ENCODE measurements at places on chromosomes 2 and 18.

DNA sequence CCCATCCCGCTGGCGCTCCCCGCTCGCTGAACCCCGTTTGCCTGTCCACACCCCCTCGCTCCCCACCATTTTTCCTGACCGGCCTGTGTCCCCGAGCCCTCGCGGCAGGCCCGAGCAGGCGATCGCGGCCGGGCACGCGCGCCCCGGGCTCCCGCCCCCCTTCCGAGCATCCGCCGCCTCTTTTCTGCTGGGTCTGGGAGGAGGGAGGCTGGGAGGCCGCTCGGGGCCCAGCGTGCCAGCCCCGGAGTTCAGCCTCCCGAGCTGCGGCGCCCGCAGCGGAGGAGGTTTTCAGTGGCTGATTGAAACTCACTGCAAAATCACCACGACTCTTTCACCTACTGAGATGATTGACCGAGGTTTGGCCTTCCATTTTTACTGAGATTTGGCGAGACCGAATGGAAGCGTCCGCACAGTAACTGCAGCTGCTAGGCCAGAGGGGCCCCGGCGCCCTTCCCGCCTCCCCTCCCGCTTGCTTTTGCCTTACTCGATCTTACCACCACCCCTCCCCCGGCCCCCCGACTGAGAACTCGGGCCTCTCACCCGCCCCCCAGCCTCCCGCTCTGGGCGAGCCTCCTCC, 4.8 kb downstream of the SOX11 start:
- no peak for DNase-seq

GRCh38 chr18:32712860-32713259, 60.0 kb downstream of the KLHL14 start:
- no peak for DNase-seq

DNA sequence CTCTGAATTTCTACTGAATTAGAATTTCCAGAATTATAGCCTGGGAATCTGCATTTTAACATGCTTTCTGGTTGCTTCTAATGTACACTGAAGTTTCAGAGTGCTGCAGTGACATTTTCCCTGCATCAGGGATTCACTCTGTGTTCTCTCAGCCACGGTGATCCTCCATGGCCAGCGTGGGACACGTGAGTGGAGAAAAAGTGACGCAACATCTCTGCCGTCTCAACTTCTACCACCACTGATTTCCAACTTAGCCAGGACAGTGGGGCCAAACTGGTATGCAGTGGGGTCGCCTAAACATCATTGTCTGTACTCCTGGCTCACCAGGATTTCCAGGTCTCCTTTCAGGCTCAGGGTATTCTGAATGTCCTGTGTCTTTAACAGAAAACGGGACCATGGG, 44.6 kb downstream of the LAMA3 start:
- no peak for DNase-seq

DNA sequence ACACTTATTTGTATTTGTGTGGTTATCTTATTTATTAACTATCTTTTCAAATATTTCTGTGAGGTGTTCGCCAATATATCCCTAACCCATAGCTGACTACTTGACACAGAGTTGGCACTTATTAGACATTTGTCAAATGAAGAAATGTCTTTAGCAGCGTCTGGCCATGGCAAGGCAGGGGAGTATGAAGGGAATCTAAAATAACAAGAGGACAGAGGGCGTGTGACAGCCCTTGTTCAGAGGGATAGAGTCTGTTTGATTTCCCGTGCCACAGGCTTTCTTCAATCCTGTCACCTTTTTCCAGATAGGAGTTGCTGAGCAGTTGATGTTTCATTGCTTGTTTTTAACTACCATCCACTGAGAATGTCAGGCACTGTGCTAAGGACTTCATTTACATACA, 53.6 kb upstream of the SLC39A10 start:
- no peak for DNase-seq

DNA sequence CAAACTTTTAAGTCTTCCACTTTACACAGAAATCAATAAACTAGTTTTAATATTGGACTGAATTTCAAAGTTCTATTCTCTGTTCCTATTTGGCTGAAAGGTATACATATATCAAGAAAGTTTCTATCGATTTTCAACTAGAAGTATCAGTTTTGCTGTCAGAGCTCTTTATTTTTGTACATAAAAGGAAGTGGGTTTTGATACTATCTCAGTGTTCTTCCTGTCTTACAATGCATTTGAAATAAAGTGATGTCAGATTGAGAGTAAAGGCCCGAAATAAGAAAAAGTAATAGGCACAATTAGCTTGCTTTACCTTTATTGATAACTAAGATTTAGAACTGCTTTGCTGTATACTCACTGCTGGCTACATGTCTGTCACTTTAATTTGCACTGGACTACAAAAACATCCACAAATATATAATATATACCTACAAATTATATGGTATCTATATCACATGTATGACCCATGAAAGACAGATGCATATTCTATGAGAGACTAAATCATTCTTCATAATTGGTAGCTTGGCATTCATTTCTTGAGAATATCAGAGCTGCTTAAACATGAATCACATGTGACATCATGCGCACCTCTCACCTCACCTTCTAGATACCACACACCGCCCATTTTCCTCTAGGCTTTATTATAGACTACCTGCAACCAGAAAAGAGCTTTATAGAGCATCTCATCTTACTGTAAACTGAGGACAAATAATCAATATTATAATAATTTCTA, 83.6 kb downstream of the ASXL2 start:
- DNase-seq, result no peak

- no peak for DNase-seq
Observed at GRCh38 chr2:105755895-105756294, 11.2 kb downstream of the NCK2 start.

DNA sequence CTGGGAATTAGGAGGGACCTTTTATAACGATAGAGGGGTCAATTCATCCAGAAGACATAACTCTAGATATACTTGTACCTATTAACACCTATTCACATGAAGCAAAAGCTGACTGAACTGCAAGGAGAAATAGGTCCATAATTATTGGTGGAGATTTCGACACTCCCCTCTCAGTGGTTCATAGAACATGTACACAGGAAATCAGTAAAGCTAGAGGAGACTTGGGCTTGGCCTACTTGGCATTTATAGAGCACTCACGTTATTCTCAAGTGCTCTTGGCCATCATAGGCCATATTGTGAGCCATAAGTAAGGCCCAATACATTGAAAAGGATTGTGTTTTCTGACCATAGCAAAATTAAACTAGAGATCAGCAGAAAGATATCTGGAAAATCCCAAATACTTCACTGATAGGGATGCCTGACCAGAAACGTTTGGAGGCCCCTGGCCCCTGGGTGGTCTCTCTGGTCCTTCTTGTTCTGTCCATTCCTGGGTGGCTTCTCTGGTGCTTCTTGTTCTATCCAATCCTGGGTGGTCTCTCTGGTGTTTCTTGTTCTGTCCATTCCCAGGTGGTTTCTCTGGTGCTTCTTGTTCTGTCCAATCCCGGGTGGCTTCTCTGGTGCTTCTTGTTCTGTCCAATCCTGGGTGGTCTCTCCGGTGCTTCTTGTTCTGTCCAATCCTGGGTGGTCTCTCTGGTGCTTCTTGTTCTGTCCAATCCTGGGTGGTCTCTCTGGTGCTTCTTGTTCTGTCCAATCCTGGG, 49.0 kb downstream of the SNED1 start:
- DNase-seq, result no peak

- no peak for DNase-seq
Observed at GRCh38 chr2:239151201-239152131, 249.4 kb downstream of the HDAC4 start.

DNA sequence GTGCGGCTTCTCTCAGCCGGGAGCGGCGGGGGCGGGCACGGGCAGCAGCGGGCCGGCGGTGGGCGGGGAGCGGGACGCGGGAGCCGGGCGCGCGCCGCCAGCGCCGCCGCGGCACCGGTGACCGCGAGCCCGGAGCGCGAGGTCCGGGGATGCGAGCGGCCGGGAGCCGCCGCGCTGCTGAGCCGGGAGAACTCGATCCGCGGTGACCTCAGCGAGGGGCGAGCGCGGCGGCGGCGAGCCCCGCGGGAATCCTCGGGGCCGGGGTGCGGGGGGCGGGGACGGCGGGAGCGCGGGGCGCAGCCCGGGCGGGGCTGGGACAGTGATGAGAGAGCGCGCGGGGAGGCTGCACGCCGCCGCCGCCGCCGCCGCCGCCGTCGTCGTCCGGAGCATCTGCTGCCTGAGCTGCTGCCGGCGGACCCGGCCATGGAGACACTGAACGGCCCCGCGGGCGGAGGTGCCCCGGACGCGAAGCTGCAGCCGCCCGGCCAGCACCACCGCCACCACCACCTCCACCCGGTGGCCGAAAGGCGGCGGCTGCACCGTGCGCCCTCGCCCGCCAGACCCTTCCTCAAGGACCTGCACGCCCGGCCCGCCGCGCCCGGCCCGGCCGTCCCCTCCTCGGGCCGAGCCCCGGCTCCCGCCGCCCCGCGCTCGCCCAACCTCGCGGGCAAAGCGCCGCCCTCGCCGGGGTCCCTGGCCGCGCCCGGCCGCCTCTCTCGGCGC, at the start of gene MTCL1:
Gene MTCL1 (plus strand): TSS at position 319 of the 723 bp plus-strand sequence. CDS start 105 bp downstream, at position 424.
- DNase-seq, result no peak

DNA sequence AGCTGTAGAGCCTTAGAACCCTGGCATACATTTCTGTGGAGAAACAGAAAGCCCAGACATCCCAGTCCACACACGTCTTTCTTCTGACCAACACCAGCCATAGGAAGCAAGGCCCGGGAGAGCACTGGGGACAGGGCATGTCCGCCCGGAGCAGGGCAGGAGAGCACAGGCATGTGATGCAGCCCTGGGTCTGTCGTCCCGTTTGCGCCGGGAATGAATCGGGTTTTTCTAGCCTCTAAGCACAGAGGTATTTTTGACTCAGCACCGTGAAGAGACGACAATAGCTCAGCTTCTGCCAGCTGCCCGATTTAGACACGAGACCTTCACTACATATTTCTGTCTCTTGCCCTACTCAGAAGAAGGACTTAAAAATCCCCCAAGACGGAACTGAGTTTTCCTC, 7.3 kb upstream of the AMMECR1L start:
- DNase-seq, result no peak

- DNase-seq, result no peak
Observed at GRCh38 chr18:2895391-2895790, 48.6 kb downstream of the EMILIN2 start.

DNA sequence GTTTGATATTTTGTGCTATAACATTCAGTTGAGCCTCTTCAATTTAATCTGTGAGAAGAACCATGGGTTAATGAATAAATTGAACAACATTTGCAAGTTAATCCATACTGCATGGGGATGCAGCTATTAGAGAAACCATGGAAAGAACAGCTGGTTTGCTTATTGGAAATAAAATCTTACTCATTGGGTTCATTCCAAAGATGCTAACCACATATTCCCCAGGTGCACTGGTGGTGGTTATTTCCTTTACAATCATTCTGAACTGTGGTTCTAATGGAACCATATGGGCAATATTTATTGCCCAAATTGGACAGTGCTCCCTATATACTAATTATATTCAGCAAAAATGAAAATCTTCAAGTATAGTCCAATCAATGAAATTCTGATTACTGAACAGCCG, 1200.4 kb upstream of the CDH2 start:
- no peak for DNase-seq

DNA sequence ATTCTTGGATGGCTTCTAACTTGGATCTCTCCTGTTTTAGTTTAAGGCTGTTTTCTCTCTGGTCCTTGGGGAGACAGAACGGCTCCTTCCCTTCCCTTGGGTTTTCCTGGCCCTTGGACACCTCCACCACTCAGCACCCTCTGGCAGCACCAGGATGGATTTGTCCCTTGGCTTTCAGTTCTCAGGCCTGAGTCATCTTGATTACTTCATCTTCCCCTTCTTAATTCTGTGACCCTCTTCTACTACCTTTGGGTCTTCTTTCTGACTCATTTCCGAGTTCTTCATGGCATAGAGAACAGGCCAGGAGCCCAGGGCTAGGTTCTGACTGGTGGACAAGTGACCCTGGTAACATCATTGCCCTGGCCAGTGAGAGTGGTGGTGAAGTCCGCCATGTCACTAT, 14.9 kb downstream of the IGFBP2 start:
- no peak for DNase-seq

DNA sequence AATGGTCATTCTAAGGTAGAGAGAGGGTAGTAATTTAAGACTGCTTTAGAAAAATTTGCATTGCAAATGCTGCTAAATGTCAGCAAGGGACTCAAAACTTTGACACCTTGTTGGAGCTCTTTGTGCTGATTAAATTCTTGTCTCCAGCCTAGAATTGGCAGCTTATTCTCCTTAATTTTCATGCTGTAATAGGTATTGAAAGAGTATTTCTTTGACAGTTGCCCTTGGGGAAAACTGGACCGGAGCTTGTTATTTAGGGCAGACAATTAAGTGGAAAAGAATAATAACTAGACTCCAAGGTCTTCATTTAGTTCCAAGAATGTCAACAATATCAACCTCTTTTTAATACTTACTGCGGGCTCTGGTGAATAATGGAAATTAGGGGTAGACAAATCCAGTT, 264.0 kb downstream of the TPGS2 start:
- no peak for DNase-seq

- DNase-seq, result no peak
Observed at GRCh38 chr2:42338567-42339190, 22.3 kb downstream of the COX7A2L start.

DNA sequence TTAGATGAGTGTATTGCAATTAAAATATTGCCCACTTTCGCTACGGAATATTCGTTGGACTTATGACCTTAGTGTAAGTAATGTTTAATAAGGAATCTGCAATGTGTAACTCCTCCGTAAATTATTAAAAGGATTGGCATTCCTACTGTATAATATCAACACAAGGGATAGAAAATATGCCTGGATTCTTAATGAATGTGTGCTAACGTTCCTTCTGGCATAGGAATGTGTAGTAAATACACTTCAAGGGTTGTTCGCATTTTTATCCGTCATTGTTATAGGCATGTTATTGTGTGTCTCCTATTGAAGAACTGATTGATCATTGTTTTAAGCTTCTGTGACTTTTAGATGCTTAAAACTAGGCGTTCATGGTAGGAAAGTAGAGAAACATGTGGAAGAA, 134.5 kb downstream of the NEDD4L start:
- DNase-seq, result no peak

- no peak for DNase-seq
Observed at GRCh38 chr2:106139238-106139935, 54.7 kb downstream of the UXS1 start.

DNA sequence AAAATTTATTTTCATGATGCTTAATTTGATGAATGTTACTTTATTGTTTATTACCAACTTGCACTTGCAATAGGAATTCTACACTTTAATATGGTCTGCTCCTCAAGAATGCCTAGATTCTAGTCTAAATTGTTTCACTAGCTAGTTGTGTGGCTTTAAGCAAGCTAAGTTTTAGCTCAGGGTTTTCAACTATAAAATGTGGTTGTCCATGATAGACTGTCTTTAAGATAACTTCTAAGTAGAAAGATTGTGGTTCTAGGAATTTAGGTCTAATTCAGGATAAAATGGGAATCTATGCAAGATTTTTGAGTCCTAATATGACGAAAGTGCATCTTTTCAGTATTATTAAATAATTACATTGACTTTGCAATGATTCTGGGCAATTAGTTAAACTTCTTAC, 294.0 kb downstream of the PLCL1 start:
- DNase-seq, result no peak

- DNase-seq, result no peak
Observed at GRCh38 chr18:41226186-41226585, 728.8 kb upstream of the PIK3C3 start.

Data from stimulated activated CD8-positive, alpha-beta memory T cell treated with anti-CD3 and anti-CD28 coated beads, Interleukin-15, amount 100 ng/mL, for 4 hours (primary cell).